Psoas muscle (tissue), 8 donors: ENCODE measurements at places on chromosomes 16 and 17. TPM values are rescaled to one million over a fixed set of nuclear protein-coding genes. Genes with fewer than 3 reads are reported as not detected.
A peak's percentile ranks its signal among the peaks of the same experiment; 100 is the strongest.

DNA sequence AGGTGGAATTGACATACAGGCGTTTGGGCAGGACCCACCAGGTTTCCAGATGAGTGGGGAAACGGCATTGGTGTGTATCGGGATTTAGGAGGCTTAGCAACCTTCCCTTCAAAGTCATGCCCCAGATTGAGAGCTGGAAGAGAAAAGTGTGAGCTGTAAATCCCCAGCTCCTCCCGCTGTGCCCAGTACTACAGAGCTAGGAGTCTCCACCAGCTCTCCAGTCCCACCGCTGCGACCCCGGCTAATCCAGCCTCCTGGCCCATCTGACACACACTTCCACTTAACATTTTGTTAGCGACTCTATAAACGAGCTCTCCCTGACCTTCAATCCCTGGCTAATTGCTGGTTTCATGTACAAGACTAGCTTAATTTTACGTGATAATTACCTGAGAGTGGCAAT lies 29.9 kb upstream of the LHX1 start:
- no peak overlapping the region for H3K27ac ChIP-seq
- H3K27me3 ChIP-seq = peaks cover 2% of the 10 kb centered on the region
- H3K4me3 ChIP-seq = no peak overlapping the region
- H3K4me1 ChIP-seq = no peaks in the 10 kb centered on the region
- DNase-seq = no peak

DNA sequence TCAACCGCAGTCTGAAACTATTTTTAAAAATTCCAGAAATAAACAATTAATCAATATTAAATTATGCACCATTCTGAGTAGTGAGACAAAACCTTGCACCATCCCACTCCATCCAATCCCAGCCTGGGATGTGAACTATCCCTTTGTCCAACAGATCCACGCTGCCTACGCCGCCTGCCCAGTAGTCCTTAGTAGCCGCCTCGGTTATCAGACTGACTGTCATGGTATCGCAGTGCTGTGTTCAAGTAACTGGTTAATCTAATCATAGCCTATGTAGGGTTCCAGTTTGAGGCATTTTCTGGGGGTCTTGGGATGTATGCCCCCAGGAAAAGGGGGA lies 437.7 kb downstream of the HS3ST3B1 start:
- no peaks in the 10 kb centered on the region for H3K27me3 ChIP-seq
- DNase-seq = no peak
- H3K4me3 ChIP-seq = no peak overlapping the region

DNA sequence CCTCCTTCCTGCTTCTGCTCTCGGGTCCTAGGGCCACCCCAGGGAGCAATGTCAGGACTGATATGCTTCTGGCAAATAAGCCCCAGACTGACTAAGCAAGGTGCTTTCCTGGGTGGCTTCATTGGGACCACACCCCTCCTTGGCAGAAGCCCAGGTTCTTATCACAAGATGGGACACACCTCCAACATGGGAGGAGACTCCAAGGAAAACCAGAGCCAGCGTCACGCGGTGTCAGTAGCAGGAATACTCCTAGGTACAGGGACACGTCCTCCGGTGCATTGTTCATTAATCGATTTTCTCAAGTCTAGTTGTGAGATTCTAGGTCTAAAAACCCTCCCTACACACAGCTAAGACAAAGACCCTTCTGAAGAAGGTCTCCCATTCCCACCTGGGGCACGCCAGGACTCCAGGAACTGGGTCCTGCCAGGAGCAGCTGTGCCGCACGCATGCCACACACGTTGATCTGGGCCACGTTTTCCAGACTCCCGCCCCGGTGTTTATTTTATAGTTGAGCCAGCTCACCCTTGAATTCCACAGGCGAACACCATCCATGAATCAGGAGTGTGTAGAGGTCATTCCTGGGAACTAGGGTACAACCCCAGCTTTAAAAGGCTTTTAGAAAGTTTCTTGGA lies 30.8 kb downstream of the FA2H start:
- no peak for DNase-seq
- H3K4me3 ChIP-seq = no peak overlapping the region
- peaks cover 6% of the 10 kb centered on the region for H3K27me3 ChIP-seq
- H3K4me1 ChIP-seq = no peaks in the 10 kb centered on the region
- no peaks in the 10 kb centered on the region for H3K36me3 ChIP-seq

- H3K36me3 ChIP-seq = peaks cover 16% of the 10 kb centered on the region
- peak within 1 kb of the TSS; percentile 70 for H3K4me3 ChIP-seq
- H3K27me3 ChIP-seq = no peaks in the 10 kb centered on the region
- peak; percentile 51 for DNase-seq
- H3K27ac ChIP-seq = peak within 1 kb of the TSS; percentile 77
Measured at GRCh38 chr17:1492249-1493206, at the start of gene MYO1C. TSS of gene MYO1C (minus strand) at chr17:1492686. CDS start at chr17:1492487, 199 bp downstream.

DNA sequence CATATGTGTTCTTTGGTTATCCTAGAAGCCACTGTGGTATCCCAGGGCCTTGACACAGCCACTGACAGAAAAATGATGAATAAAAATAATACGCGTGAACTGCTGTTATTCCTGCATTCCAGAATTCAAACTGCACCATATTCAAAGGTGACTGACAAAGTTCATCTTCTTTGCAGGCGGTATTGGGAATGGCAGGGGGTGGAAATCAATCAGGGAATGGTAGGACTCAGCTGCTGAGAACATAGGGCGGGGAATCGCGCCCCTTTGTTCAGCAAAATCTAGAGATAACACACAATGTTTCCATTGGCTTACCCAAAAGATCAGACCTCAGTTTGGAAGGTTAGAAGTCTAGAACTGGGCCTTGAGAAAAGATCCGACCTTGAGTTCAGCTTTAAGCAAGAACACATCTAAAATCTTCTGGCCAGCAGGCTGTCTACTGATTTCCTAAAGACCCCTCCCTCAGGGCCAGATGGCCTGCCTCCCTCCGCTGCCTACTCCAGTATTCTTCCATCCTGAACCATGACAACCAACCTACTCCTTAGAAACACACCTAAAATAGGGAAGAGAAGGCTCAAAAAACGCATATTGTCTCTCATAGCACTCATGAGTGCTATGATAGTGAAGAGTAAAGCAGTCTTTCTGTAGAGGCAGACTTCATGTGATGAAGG lies 34.1 kb downstream of the CDK5R1 start:
- no peak for DNase-seq
- no peaks in the 10 kb centered on the region for H3K36me3 ChIP-seq
- no peak overlapping the region for H3K4me3 ChIP-seq
- H3K27me3 ChIP-seq = no peaks in the 10 kb centered on the region
- H3K4me1 ChIP-seq = peaks cover 32% of the 10 kb centered on the region

DNA sequence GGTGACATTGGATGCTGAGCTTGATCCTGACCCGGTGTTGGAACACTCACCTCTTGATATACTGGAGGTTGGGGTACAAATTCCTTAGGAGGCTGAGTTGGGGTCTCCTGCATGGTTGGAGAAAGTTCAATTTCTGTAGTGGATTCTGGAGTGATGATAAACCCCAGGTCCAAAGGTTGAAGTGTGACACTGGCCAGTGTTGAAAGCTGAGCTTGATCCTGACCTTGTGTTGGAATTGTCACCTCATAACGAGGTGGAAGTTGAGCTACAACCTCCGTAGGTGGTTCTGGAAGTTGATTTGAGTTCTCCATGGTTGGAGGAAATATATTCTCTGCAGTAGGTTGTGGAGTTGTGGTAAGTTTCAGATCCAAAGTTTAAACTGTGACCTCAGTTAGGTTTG lies 21.2 kb downstream of the RDM1 start:
- no peaks in the 10 kb centered on the region for H3K36me3 ChIP-seq
- no peak for DNase-seq
- H3K4me3 ChIP-seq = no peak overlapping the region
- H3K27ac ChIP-seq = no peak overlapping the region
- no peaks in the 10 kb centered on the region for H3K27me3 ChIP-seq

- no peaks in the 10 kb centered on the region for H3K36me3 ChIP-seq
- no peak overlapping the region for H3K4me3 ChIP-seq
Measured at GRCh38 chr16:56226187-56226586, 34.9 kb downstream of the GNAO1 start.

- no peak overlapping the region for H3K27ac ChIP-seq
- no peaks in the 10 kb centered on the region for H3K36me3 ChIP-seq
- no peaks in the 10 kb centered on the region for H3K27me3 ChIP-seq
- H3K4me1 ChIP-seq = no peaks in the 10 kb centered on the region
- no peak for DNase-seq
Measured at GRCh38 chr16:63596716-63597115, 1525.1 kb downstream of the CDH11 start.

The ZNF469 gene
- total RNA-seq = 1.7 TPM

The MVD gene
- 15.4 TPM for total RNA-seq

DNA sequence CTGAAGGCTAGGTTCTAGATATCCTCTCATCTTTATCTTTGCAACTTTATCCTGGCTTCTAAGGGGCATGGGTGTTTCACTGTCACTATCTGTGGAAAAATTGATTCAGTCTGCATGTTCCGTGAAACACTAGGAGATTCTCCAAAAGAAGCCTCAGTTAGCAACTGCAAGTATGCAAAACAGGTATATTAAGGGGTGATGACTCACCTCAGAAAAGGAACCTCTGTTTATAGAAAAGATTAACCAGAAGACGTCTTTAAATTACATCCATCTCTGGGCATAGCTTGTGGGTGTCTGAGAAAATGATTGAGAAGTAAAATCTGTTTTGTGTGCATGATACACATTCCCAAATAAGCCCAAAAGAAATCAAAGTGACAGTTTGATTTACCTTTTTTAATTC lies 353.8 kb upstream of the HSBP1 start:
- H3K27me3 ChIP-seq = no peaks in the 10 kb centered on the region
- no peaks in the 10 kb centered on the region for H3K4me1 ChIP-seq
- DNase-seq = no peak
- H3K4me3 ChIP-seq = no peak overlapping the region

The ERAL1 gene
- total RNA-seq = 44.7 TPM

GRCh38 chr17:83007504-83008185 lies 71.8 kb upstream of the METRNL start:
- no peaks in the 10 kb centered on the region for H3K36me3 ChIP-seq
- no peak for DNase-seq
- H3K27me3 ChIP-seq = no peaks in the 10 kb centered on the region
- H3K4me1 ChIP-seq = peaks cover 10% of the 10 kb centered on the region
- H3K27ac ChIP-seq = no peak overlapping the region

- no peaks in the 10 kb centered on the region for H3K36me3 ChIP-seq
- no peaks in the 10 kb centered on the region for H3K27me3 ChIP-seq
- H3K27ac ChIP-seq = no peak overlapping the region
- H3K4me1 ChIP-seq = no peaks in the 10 kb centered on the region
Measured at GRCh38 chr16:49931916-49932315, 76.0 kb upstream of the ZNF423 start.

The KPNA2 gene
- total RNA-seq = 25.2 TPM

- H3K27ac ChIP-seq = no peak overlapping the region
- DNase-seq = no peak
- no peak overlapping the region for H3K4me3 ChIP-seq
- H3K36me3 ChIP-seq = no peaks in the 10 kb centered on the region
Measured at GRCh38 chr16:54525104-54525503, 238.5 kb upstream of the IRX3 start.

DNA sequence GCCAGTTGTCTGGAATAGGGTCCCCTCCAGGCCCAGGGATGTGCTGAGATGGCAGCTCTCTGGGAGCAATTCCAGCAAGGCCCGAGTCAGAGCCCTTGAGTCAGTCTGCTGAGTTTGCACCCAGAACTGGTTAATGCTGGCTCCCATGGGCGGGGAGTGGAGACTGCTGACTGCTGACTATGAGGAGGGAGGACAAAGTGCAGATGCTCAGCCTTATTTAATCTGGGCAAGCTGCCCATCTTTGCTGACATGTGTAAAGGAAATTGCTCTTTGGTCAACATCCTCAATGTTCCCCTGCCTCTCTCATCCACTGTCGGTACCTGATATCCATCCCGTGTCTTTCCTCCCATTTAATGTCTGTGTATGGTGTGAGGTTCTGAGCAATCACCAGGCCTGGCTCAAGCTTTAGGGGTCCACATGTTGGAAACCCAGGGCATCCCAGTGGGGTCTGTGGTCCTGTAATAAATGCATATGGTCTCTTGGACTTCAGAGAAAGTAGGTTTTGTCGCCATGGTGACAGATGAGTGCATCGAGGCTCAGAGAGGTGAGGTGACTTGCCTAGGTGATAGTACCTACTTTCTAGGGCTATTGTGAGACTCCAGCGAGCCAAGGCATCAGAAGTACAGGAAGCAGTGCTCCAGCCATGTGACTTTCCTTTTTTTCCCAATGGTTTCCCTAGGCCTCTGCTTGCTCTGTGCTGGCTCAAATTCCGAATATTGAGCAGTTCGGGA lies 20.0 kb upstream of the RNF135 start:
- no peak overlapping the region for H3K4me3 ChIP-seq
- H3K4me1 ChIP-seq = no peaks in the 10 kb centered on the region
- no peaks in the 10 kb centered on the region for H3K36me3 ChIP-seq
- no peaks in the 10 kb centered on the region for H3K27me3 ChIP-seq

- no peaks in the 10 kb centered on the region for H3K27me3 ChIP-seq
- no peak overlapping the region for H3K27ac ChIP-seq
- no peak overlapping the region for H3K4me3 ChIP-seq
Measured at GRCh38 chr17:9273428-9274391, 252.4 kb downstream of the NTN1 start.
